ENCODE measurements at places on chromosomes 16 and 17. TPM values are rescaled to one million over a fixed set of nuclear protein-coding genes. Genes with fewer than 3 reads are reported as not detected.

Gene CPHXL2
- not detected for total RNA-seq

Gene OR4D1
- total RNA-seq, result not detected

Gene TBC1D3C
- not detected for total RNA-seq

Gene WIPI1
- total RNA-seq, result 26.5 TPM

Gene ARMC5
- 31.6 TPM for total RNA-seq

Gene RFWD3
- total RNA-seq, result 76.7 TPM

DNA sequence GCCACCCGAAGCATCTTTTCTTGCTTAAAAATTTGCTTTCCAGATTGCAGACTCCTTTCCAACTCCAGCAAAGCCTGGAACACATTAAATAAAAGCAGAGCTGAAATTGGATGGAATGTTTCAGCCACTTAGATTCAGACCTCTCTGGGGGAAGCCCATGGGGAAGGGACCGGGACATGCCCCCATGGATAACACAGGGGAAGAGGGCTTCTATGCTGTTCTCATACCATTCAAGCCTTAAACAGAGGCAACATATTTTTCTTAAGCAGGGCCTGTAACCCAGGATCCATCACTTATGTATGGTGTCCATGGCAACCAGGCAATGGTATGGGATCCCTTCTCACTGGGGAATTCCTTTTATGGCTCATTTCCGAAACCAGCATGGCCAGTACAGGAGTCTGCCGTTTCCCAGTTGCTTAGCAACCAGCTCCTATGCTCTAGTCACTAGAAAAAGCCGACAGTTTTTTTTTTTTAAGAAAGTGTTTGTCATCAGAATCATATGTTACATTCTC, 62.0 kb upstream of the MARCHF10 start:
- H3K27ac ChIP-seq, result no peak overlapping the region
- peaks cover 16% of the 10 kb centered on the region for H3K27me3 ChIP-seq
- H3K4me1 ChIP-seq, result no peaks in the 10 kb centered on the region
- DNase-seq, result no peak
- H3K36me3 ChIP-seq, result no peaks in the 10 kb centered on the region

- no peaks in the 10 kb centered on the region for H3K4me1 ChIP-seq
- H3K27ac ChIP-seq, result no peak overlapping the region
- no peaks in the 10 kb centered on the region for H3K27me3 ChIP-seq
- H3K4me3 ChIP-seq, result no peak overlapping the region
- peaks cover under 1% of the 10 kb centered on the region for H3K36me3 ChIP-seq
Observed at GRCh38 chr17:11506635-11507034, 91.6 kb upstream of the DNAH9 start.

DNA sequence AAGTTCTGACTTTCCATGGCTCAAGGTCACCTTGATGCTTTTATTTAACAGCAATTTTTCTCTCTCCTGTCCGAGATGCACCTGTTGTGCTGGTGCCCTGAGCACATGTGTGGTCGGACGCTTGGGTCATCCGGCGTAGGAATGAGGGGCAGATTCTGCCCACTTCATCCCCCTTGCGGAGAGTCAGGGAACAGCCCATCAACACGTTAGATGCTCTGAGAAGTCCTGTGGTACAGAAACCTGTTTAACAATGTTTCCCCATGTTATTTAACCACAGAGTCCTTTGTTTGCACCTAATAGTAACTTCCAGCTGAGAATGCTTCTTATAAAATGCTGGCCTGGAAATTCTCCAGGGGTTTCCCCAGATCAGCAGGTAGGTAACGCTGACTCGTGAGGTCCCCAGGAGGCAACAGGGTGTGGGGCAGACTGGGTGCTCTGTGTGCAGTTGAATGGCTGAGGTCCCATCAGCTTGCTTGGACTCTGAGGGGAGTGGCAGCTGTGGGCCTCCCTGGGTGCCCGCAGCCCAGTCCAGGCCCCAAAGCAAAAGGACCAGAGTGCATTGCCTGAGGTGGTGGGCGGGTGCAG, 17.8 kb downstream of the DOC2B start:
- no peaks in the 10 kb centered on the region for H3K36me3 ChIP-seq
- peaks cover under 1% of the 10 kb centered on the region for H3K4me1 ChIP-seq
- no peak overlapping the region for H3K4me3 ChIP-seq

- H3K4me3 ChIP-seq, result no peak overlapping the region
- H3K4me1 ChIP-seq, result peaks cover 35% of the 10 kb centered on the region
- H3K36me3 ChIP-seq, result no peaks in the 10 kb centered on the region
- no peak for DNase-seq
Observed at GRCh38 chr17:64259922-64260321, 3.1 kb downstream of the TEX2 start.

- no peak overlapping the region for H3K27ac ChIP-seq
- no peaks in the 10 kb centered on the region for H3K27me3 ChIP-seq
- peaks cover 14% of the 10 kb centered on the region for H3K4me1 ChIP-seq
- H3K4me3 ChIP-seq, result no peak overlapping the region
- DNase-seq, result no peak
- peaks cover 24% of the 10 kb centered on the region for H3K36me3 ChIP-seq
Observed at GRCh38 chr17:40301315-40301714, 7.7 kb upstream of the RARA start.

DNA sequence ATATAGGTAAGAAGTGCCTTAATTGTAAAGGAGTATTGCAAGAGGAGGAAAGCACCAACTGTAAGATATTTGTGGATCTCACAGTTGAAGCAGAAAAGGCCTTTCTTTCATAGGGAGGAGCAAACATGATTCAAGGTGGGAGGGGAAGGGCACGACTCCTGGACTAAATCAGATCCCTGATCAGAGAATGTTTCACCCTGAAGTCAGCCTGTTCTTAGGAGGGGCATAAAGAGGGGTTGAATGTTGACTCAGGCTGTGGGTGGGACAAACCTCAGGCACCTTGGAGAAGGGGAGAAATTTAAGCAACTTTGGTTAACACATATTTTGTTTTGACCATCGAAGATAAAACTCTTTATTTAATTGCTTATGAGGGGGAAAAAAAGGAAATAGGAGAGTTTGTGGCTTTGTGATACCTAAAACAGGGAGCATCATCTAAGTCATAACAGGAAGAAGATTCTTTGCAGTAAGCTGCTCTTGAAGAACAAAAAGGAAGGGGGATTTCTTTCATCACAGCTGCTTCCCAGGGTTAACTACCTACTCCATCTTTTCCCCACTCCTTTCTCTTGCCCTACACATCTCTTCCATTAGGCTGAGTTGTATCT, 158.6 kb upstream of the ZNF267 start:
- H3K27ac ChIP-seq, result peak overlapping the region; percentile 98
- no peaks in the 10 kb centered on the region for H3K27me3 ChIP-seq
- H3K36me3 ChIP-seq, result peaks cover 14% of the 10 kb centered on the region
- peak; percentile 86 for DNase-seq
- peaks cover 35% of the 10 kb centered on the region for H3K4me1 ChIP-seq

DNA sequence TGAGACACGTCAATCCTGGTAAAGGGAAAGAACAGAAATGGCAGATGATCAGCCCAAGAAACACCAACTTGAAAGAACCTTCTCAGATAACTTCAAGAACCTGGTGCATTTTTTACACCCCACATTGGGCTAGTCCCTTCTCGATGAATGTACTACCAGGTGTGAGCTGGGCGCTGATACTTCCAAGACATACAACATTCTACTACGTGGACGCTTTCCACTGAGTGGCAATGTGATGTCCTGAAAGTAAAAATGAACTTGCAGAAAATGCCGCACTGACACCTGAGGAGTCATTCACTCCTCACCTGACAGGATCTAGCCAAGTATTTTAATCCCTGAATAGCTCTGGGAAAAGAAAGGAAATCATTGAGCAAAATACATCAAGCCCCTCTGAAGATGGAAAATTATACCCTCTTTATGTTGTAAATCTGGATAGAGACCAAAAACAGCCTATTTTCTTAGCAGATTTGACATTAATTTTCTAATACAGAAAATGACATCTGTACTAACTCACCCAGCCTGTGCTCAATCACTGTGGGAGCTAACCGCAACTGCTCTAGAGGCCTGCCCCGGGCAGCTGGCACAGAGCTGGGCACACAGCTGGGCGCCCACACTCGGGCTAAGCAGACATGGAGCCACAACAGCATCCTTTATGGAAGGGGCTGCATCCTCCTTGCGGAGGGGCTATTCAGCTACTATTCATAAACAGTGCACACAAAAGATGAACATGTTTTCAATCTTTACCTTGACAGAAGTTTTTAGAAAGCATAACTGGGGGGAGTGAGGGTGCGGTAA, 16.2 kb downstream of the SNN start:
- H3K27ac ChIP-seq, result no peak overlapping the region
- no peak for DNase-seq
- peaks cover 29% of the 10 kb centered on the region for H3K36me3 ChIP-seq
- H3K4me1 ChIP-seq, result peaks cover 35% of the 10 kb centered on the region

GRCh38 chr16:67068212-67068753, 39.3 kb downstream of the CBFB start:
- no peak for DNase-seq
- no peak overlapping the region for H3K27ac ChIP-seq
- H3K27me3 ChIP-seq, result no peaks in the 10 kb centered on the region
- H3K36me3 ChIP-seq, result peaks cover 12% of the 10 kb centered on the region
- H3K4me1 ChIP-seq, result no peaks in the 10 kb centered on the region

DNA sequence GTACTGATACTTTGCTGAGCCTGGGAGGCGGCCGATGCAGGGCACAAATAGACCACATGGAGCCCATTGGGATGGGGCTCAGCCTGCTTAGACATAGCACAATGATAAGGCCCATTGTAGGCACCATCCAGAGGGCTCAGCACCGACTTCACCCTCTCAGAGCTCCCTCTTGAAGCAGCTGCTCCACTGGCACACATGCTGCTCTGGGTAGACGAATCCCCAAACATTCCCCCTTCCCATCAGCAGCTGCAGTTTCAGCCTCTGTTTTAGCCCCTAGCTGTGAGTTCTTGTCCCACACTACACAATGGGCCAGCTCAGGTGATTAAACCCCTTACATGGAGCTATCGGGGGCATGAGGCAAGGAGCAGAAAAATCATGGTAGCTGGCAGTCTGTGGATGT, 174.1 kb downstream of the RGS9 start:
- no peak overlapping the region for H3K4me3 ChIP-seq
- H3K27me3 ChIP-seq, result peaks cover 50% of the 10 kb centered on the region
- H3K27ac ChIP-seq, result no peak overlapping the region
- H3K36me3 ChIP-seq, result no peaks in the 10 kb centered on the region
- H3K4me1 ChIP-seq, result peaks cover 10% of the 10 kb centered on the region

- no peaks in the 10 kb centered on the region for H3K36me3 ChIP-seq
- H3K4me1 ChIP-seq, result peaks cover 32% of the 10 kb centered on the region
- no peak for DNase-seq
- no peak overlapping the region for H3K27ac ChIP-seq
- H3K27me3 ChIP-seq, result no peaks in the 10 kb centered on the region
Observed at GRCh38 chr16:87460936-87461335, 31.9 kb downstream of the ZCCHC14 start.

GRCh38 chr17:32484628-32485027, 2.2 kb upstream of the CDK5R1 start:
- H3K27ac ChIP-seq, result no peak overlapping the region
- H3K4me3 ChIP-seq, result no peak overlapping the region
- DNase-seq, result no peak

GRCh38 chr17:27506348-27507218, 50.3 kb downstream of the KSR1 start:
- H3K27me3 ChIP-seq, result no peaks in the 10 kb centered on the region
- no peak overlapping the region for H3K4me3 ChIP-seq
- DNase-seq, result no peak
- H3K27ac ChIP-seq, result no peak overlapping the region
- no peaks in the 10 kb centered on the region for H3K36me3 ChIP-seq
- peaks cover 27% of the 10 kb centered on the region for H3K4me1 ChIP-seq

DNA sequence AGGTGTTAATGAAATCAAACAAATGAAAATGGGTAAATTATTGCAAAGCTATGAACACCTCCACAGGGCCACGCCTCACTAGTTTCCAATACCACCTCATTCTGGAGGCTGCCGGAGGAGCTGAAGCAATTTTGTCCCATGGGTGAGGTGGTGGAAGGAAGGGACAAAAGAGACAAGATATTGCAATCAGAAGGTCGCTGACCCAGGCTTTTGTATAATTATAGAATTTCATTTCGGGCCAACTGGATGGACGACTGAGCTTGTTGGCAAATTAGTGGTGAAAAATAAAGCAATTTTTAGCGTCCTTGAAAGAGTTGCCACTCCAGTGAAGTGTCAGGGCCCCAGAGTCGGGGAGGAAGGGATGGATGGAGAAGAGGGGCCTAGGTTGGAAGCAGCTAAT, 147.9 kb downstream of the CYLD start:
- H3K27ac ChIP-seq, result no peak overlapping the region
- no peaks in the 10 kb centered on the region for H3K36me3 ChIP-seq
- H3K27me3 ChIP-seq, result peaks cover 22% of the 10 kb centered on the region
- no peak overlapping the region for H3K4me3 ChIP-seq
- H3K4me1 ChIP-seq, result no peaks in the 10 kb centered on the region

GRCh38 chr16:73955255-73955654, 341.4 kb upstream of the PSMD7 start:
- H3K27me3 ChIP-seq, result peaks cover 2% of the 10 kb centered on the region
- no peak overlapping the region for H3K27ac ChIP-seq
- no peaks in the 10 kb centered on the region for H3K36me3 ChIP-seq
- no peak for DNase-seq
- no peak overlapping the region for H3K4me3 ChIP-seq

DNA sequence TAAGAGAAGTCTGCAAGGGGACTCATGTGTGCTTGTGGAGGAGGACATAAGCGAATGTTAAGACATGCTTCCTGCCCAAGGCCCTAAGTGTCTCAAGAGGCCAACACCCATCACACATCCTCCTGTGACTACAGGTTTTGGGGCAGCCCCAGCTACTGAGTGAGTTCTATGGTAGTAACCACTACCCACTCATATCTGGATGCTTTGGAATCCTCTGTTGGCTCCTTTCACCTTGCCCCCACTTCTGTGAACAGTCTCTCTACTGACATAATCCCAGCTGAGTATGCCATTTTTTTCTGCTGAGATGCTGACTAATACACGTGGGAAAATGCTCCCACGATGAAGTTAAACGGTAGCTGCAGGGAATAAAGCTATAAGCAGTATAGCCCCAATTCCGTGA, 153.5 kb downstream of the VPS53 start:
- H3K27ac ChIP-seq, result peak overlapping the region; percentile 87
- H3K36me3 ChIP-seq, result peaks cover 12% of the 10 kb centered on the region
- peak; percentile 66 for DNase-seq
- peaks cover 16% of the 10 kb centered on the region for H3K4me1 ChIP-seq

- no peak for DNase-seq
- no peak overlapping the region for H3K27ac ChIP-seq
- H3K36me3 ChIP-seq, result no peaks in the 10 kb centered on the region
- H3K4me1 ChIP-seq, result no peaks in the 10 kb centered on the region
- H3K27me3 ChIP-seq, result peaks cover 7% of the 10 kb centered on the region
Observed at GRCh38 chr17:56125830-56126819, 27.1 kb upstream of the ANKFN1 start.

DNA sequence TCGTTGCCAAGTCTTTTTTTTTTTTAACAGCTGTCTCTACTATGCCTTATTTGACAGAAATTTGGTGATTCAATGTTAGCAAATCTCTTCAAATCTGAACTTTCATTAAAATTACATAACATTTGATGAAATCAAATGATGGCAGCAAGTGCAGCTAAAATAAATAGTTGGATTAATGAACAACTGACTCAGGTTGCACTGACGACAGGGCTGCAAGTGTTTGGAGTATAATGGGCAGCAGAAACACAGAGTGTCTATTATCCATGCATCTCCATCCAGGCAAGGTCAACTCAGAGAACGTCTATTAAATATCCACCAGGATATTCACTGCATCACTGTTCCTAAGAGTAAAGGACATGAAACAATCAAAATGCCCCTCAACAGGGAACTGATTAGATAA, 109.8 kb downstream of the SLC39A11 start:
- DNase-seq, result no peak
- H3K4me1 ChIP-seq, result peaks cover 13% of the 10 kb centered on the region
- H3K27ac ChIP-seq, result no peak overlapping the region
- H3K36me3 ChIP-seq, result no peaks in the 10 kb centered on the region
- H3K4me3 ChIP-seq, result no peak overlapping the region
- H3K27me3 ChIP-seq, result no peaks in the 10 kb centered on the region
